Stimulated activated CD4-positive, alpha-beta T cell treated with anti-CD3 and anti-CD28 coated beads, Interleukin-2, amount 100 ng/mL, for 4 hours (primary cell): ENCODE measurements at places on chromosomes 5 and 9.

DNA sequence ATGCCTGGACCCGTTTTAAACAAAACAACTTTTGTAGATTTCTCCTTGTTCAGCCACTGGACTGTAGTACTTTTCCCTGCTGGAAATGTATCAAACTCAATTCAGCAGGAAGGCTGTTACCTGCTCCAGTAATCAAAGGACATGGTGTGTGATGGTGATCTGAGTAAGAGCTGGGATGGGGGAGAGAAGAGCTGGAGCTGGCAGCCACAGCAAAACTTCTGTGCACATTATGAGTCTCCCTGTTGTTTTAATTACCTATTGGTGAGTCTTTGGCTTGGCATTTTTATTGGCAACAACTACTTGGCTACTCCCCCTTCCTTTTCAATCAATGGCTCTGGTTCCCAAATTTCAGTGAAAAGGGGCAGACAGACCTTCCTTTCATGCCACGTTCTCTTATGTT is 9.7 kb downstream of the NREP start:
- no peak for DNase-seq

- no peak for DNase-seq
These were observed 6.0 kb upstream of the LMX1B start for GRCh38 chr9:126607731-126608130.

GRCh38 chr5:132506094-132506692 is 15.6 kb upstream of the IRF1 start:
- DNase-seq, result no peak

- DNase-seq, result no peak
These were observed 10.2 kb downstream of the PRRX2 start for GRCh38 chr9:129675620-129676019.

DNA sequence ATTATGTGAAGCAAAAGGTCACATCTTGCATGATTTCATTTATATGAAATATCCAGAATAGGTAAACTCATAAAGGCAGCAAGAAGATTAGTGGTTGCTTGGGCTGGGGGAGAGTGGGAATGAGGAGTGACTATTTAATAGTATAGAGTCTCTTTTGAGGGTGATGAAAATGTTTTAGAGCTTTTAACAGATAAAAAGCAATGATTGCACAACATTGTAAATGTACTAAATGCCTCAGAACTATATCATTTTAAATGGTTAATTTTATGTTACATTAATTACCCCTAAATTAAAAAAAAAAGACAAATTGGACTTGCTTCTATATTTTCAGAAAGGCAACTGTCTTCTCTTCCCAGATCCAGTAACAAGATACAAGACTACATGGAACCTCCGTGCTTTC is 21.9 kb upstream of the TTC39B start:
- no peak for DNase-seq

DNA sequence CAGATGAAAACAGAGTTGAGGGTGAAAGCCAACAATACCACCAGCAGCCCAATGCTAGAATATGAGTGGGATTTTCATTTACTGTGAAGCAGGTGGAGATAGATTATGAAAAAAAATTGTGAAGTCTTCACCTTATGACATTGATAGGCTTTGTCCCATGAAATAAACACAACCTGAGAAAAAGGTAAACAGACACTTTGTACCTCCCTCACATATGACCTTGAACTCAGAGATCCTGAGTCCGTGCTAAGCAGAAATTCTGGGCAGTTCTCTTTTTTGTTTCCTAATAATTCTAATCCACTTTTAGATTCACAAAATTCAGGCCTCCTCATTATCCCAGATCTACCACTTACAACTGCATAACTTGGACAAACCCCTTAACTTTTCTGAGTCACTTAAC is 127.3 kb upstream of the RORB start:
- DNase-seq, result no peak

DNA sequence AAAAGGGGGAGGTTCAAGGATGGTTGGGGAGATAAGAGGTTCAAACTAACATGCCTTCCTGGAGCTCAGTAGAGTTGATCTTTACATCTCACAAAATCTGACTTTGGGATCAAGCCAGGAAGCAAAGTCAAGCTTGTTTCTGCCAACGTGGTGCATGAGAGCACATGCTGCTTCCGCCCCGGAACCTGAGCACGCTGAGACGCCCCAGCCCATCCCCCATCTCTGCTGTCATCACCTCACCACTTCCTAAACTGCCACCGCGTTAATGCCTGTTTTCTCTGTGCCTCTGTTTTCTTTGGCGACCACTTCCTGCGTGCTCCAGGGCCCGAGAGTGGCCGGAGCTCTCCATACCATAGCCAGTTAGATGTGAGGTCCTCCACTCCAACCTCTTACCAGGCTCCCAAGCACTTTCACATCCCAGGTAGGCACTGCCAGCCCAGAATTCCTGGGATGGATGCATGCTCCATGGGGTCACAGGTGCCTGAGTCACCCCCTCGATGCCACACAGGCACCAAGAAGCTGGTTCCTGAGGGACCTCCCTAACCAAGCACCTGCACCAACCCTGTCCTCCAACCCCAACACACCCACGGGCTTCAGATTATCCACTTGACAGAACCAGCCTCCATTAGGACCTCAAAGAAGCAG is 31.2 kb upstream of the AFAP1L1 start:
- peak; percentile 69 for DNase-seq

DNA sequence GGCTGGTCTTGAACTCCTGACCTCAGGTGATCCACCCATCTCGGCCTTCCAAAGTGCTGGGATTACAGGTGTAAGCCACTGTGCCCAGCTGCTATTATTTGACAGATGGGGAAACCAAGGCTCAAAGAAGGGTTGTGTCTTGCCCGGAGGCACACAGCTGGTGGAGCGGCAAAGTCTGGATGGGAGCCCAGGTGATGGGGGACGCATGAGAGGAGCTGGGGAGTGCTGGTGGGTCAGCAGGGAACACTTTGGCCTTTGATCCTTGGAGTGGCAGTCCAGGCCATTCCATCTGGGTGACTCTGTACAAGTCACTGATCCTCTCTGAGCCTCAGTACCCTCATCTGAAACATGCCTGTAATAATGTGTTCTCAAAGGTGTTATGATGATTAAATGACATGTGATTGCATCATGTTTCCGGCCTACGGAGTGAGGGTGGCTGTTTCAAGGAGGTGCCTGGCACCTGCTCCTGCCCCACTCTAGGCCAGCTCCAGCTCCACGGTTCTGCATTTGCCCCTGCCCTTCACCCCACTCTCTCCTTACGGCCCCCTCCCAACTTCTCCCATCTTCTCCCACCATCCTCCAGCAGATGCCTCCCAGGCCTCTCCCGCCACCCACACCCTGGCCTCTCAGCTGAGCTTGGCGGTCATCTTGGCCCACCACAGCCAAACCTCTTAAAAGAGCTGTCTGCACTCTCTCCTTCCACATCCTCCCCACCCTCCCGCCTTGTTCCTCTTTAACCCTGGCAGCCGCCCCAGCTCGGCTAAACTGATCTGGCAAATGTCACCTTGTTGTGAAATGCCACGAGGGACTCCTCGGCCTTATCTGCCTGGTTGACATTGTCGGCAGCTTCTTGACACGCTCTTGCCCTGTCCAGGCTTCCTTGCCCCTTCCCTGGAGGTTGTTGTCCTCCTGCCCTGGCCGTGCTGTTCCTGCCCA is 5.5 kb upstream of the DBN1 start:
- no peak for DNase-seq

GRCh38 chr5:44622331-44622730 is 186.4 kb upstream of the MRPS30 start:
- DNase-seq, result no peak

DNA sequence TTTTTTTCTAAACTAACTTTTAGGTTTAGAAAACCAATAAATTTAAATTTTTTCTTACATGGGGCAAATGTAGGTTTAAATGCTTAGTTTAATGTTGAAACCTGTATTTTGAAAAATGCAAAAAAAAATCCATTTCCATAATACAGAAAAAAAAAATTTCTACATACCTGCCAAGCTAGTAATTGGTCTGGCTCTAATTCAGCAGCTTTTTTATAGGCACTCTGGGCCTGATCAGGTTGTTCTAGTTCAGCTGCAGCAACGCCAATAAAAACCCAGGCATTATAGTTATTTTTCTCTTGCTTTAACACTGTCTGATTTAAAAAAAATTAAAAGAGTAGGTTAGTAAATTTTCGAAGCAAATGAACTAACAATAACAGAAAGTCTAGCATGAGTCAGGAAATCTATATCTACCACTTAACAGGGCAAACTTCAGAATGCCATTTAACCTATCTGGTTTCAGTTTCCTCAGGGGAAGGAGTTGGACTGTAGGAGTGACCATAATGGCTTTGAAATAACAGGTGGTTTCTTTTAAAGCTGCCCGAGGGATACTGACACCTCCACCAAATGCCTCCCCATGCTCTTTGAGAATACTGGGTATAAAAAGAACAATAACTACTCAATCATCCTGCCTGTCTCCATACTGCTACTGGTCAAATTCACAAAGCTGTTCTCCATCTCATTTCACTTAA is 11.6 kb downstream of the SKIC3 start:
- no peak for DNase-seq

DNA sequence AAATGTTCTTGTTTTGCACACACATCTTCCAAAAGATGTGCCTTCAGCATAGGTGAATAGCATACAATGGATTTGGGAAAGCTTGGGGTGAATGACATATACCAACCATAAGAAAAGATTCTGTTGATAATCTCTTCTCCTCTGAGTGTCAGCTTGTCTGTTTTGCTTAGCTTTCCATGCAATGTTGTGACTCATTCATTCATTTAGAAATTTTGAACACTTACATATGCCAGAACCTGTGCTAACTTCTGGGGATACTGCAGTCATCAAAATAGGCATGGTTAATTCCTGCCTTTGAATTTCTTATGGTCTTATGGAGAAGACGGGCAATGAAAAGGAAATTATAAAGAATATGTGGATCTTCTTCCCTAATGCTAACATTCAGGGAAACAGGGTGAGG is 14.1 kb downstream of the ADRB2 start:
- no peak for DNase-seq

- no peak for DNase-seq
These were observed 25.8 kb upstream of the FRRS1L start for GRCh38 chr9:109192732-109193361.

- no peak for DNase-seq
These were observed 1.0 kb upstream of the MEF2C start for GRCh38 chr5:88883836-88884607.

- DNase-seq, result no peak
These were observed 515.6 kb upstream of the ST8SIA4 start for GRCh38 chr5:101418713-101419118.

- DNase-seq, result no peak
These were observed 162.1 kb upstream of the TSLP start for GRCh38 chr5:110909415-110909814.

GRCh38 chr9:134040176-134040565 is 14.9 kb downstream of the BRD3OS start:
- DNase-seq, result no peak

DNA sequence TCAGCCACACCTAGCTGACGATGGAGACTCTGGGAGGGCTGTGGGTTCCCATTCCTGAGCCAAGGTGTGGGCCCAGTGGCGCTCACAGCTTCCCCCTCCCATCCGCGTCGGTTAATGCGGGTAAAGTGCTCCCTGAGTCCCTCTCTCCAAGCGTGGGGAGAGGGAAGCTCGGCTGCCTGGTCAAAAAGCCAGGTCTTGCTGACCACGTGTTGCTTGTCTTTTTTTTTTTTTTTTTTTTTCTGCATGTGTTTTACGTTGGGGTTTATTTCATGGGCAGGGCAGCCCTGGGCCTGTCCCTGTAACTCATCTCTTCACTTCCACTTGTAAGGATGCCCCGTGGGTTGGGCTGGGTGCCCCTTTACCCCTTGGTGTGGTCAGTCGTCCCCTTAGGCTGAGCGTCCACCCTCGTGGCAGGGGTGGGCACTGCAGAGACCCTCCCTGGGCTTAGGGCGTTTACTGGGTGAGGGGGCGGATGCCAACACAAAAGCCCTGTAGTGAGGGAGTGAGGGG is 11.9 kb downstream of the NKD2 start:
- DNase-seq, result no peak
